Psoas muscle (tissue), 8 donors: ENCODE measurements at places on chromosomes 1 and 21. TPM values are rescaled to one million over a fixed set of nuclear protein-coding genes. Genes with fewer than 3 reads are reported as not detected.

Gene RPS6KC1
- polyA plus RNA-seq = 8.0 TPM

Gene NMNAT1
- polyA plus RNA-seq = 16.9 TPM

Gene WDTC1
- 10.8 TPM for polyA plus RNA-seq

Gene RGS8
- polyA plus RNA-seq = under 0.01 TPM

Gene LORICRIN
- polyA plus RNA-seq = 0.06 TPM

Gene AXDND1
- 0.09 TPM for polyA plus RNA-seq

Gene ADGRL4
- 9.2 TPM for polyA plus RNA-seq

Gene SLC25A34
- 10.1 TPM for polyA plus RNA-seq

Gene NOS1AP
- polyA plus RNA-seq = 0.10 TPM

Gene OPRD1
- polyA plus RNA-seq = 0.03 TPM

Gene SLC6A9
- 0.40 TPM for polyA plus RNA-seq

Gene DNAI4
- 0.21 TPM for polyA plus RNA-seq

Gene FABP3
- 3,507 TPM for polyA plus RNA-seq

Gene FLG
- polyA plus RNA-seq = under 0.01 TPM

Gene GLIS1
- 0.35 TPM for polyA plus RNA-seq

Gene DISP3
- polyA plus RNA-seq = 0.03 TPM

Gene CTSE
- 0.03 TPM for polyA plus RNA-seq

Gene FYB2
- polyA plus RNA-seq = 2.6 TPM

Gene THEMIS2
- polyA plus RNA-seq = 1.5 TPM

Gene TENT5C
- polyA plus RNA-seq = 2.7 TPM

Gene SERTAD4
- polyA plus RNA-seq = 0.25 TPM

Gene AIDA
- 57.9 TPM for polyA plus RNA-seq

Gene RGSL1
- not detected for polyA plus RNA-seq

Gene GPR37L1
- polyA plus RNA-seq = 0.01 TPM

Gene OR10T2
- not detected for polyA plus RNA-seq

Gene CENPF
- 0.04 TPM for polyA plus RNA-seq

Gene TEDDM1
- not detected for polyA plus RNA-seq

Gene AADACL3
- polyA plus RNA-seq = not detected

Gene PALMD
- 130 TPM for polyA plus RNA-seq

Gene CD1D
- polyA plus RNA-seq = 0.90 TPM

Gene DPT
- 8.5 TPM for polyA plus RNA-seq

Gene ZNF684
- polyA plus RNA-seq = 2.6 TPM

Gene CNR2
- polyA plus RNA-seq = 0.01 TPM

Gene RNU1-3
- not detected for polyA plus RNA-seq

Gene ERG
- polyA plus RNA-seq = 3.4 TPM

Gene ARHGEF16
- 0.52 TPM for polyA plus RNA-seq

Gene DMRTA2
- polyA plus RNA-seq = not detected

Gene IGSF5
- not detected for polyA plus RNA-seq

Gene CFAP45
- polyA plus RNA-seq = 0.25 TPM

Gene HCN3
- 0.52 TPM for polyA plus RNA-seq

Gene CCDC181
- 0.13 TPM for polyA plus RNA-seq

Gene ANGPTL3
- polyA plus RNA-seq = not detected

Gene ELAPOR1
- not detected for polyA plus RNA-seq

Gene KPNA6
- 13.4 TPM for polyA plus RNA-seq

Gene ASCL5
- polyA plus RNA-seq = not detected

Gene GFI1
- polyA plus RNA-seq = 0.05 TPM

Gene PRELP
- 6.6 TPM for polyA plus RNA-seq

Gene OR10Z1
- not detected for polyA plus RNA-seq

Gene S100A4
- polyA plus RNA-seq = 155 TPM

Gene TEKT2
- polyA plus RNA-seq = 0.04 TPM

Gene CD1E
- 0.08 TPM for polyA plus RNA-seq

Gene GBP4
- polyA plus RNA-seq = 4.5 TPM

Gene LCE6A
- polyA plus RNA-seq = not detected
